Peyer's patch (tissue), 4 donors: ENCODE measurements at places on chromosomes 6 and 20. TPM values are rescaled to one million over a fixed set of nuclear protein-coding genes. Genes with fewer than 3 reads are reported as not detected.

The HLA-DQB2 gene
- total RNA-seq = not detected

DNA sequence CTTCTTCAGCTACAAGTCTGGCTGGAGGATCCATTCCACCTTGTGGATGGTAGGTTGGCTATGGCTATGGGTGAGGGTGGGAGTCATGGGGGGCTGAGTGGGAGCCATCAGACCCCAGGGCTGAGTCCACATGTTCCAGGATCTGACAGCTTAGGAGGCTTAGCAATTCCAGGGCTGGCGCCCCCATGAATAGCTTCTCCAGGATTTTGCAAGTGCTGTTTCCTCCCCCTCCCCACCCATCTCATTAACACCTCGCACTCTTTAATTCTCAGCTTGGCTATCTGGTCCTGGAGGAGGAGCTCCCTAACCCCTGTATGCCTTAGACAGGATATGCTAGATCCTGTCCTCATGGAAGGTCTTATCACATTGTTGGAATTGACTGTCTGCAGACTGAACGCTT lies 39.0 kb upstream of the ANGPT4 start:
- no peaks in the 10 kb centered on the region for H3K36me3 ChIP-seq
- H3K27ac ChIP-seq = no peak overlapping the region
- DNase-seq = no peak
- no peaks in the 10 kb centered on the region for H3K4me1 ChIP-seq
- H3K27me3 ChIP-seq = no peaks in the 10 kb centered on the region

- H3K27ac ChIP-seq = no peak overlapping the region
- DNase-seq = no peak
- H3K4me3 ChIP-seq = no peak overlapping the region
- no peaks in the 10 kb centered on the region for H3K27me3 ChIP-seq
Measured at GRCh38 chr6:166724576-166724975, 97.5 kb upstream of the RPS6KA2 start.

GRCh38 chr20:51284871-51285270 lies 257.6 kb downstream of the NFATC2 start:
- no peak overlapping the region for H3K27ac ChIP-seq
- no peaks in the 10 kb centered on the region for H3K27me3 ChIP-seq
- H3K36me3 ChIP-seq = no peaks in the 10 kb centered on the region
- no peak for DNase-seq
- no peaks in the 10 kb centered on the region for H3K4me1 ChIP-seq
- H3K4me3 ChIP-seq = no peak overlapping the region

DNA sequence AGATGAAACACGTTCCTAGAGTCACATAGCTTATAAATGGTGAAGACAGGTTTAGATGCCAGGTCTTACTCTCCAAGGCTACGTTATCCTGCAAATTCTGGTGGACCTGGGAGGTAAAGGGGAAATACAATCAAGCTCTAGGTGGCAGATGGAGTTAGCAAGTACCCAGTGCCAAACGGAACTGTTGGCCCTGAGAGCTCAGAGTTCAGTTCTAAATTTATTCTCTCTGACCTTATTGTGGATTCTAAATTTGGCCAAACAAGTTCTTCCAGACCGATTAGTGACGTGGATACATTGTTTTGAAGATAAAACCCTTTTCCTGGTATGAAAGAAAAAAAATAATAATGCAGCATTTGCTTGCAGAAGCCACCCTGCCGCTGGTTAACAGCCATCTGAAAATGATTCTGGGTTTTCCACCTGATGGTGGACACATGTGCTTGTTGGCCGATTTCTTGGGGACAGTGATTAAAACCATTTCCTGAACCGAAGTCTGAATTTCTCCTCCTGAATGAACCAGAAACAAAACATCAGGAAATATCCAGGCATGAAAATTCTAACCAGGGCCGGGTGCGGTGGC lies 32.5 kb downstream of the RIPOR3 start:
- DNase-seq = no peak
- no peak overlapping the region for H3K27ac ChIP-seq
- H3K27me3 ChIP-seq = no peaks in the 10 kb centered on the region
- H3K4me1 ChIP-seq = peaks cover 6% of the 10 kb centered on the region

The TGM2 gene
- 31.4 TPM for total RNA-seq

DNA sequence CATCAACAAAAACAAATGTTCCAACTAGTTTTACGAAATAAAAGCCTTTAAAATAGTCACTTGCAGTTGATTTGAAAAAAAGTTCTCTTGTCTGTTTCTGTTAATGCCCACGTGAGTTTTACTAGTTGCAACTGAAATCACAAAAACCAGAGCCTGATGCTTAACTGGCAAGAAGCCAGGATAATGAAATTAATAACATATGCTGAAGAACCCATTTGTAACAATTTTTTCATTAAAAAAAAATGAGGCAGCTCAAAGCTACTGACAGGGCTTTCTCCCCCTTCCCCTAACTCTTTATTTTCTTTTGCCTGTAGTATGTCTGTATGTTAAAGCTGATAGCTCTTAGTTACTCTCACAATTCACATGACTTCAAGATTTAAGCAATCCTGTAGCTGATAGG lies 132.7 kb upstream of the EYA4 start:
- H3K4me3 ChIP-seq = no peak overlapping the region
- no peaks in the 10 kb centered on the region for H3K36me3 ChIP-seq
- no peak overlapping the region for H3K27ac ChIP-seq
- H3K4me1 ChIP-seq = no peaks in the 10 kb centered on the region
- no peaks in the 10 kb centered on the region for H3K27me3 ChIP-seq

DNA sequence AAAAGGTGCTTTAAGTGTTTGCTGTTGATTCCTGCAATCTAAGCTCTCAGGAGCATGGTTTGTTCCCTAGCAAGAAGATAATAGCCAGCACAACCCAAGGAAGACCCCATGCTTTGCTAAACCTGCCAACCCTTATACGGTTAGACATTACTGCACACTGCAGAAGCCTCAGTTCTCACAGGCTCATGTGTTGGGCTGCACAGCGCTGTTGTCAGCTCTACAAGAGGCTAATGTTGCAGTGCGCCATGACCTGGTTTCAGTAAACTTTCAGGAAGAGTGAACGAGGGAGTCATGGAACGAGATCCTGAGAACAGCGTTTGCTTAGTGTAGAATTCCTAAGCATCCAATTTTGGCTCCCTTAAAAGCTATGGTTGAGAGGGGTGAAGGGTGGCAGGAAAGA lies 218.5 kb downstream of the ARHGAP18 start:
- no peaks in the 10 kb centered on the region for H3K36me3 ChIP-seq
- no peak for DNase-seq
- H3K4me3 ChIP-seq = no peak overlapping the region

DNA sequence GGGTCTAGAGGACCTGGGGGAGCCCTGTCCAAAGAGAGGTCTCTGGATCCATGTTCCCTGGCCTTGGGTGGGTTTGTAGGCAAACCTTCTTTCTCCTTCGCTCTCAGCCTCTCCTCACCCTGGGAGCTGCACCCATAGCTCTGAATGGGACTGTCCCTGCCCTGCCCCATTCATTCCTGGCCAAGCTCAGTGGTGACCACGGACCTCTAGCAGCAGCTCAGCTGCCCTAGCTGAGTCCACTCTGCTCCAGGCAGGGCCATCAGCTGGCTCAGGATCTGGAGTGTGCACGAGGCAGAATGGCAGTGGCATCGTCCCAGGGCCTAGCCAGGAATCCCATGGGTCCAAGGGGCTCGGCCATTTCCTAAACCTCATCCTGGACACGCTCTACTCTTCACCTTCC lies 5.3 kb downstream of the ULBP3 start:
- no peak overlapping the region for H3K4me3 ChIP-seq
- H3K4me1 ChIP-seq = no peaks in the 10 kb centered on the region
- H3K27me3 ChIP-seq = no peaks in the 10 kb centered on the region

The APOM gene
- not detected for total RNA-seq

The PDE10A gene
- 0.35 TPM for total RNA-seq

DNA sequence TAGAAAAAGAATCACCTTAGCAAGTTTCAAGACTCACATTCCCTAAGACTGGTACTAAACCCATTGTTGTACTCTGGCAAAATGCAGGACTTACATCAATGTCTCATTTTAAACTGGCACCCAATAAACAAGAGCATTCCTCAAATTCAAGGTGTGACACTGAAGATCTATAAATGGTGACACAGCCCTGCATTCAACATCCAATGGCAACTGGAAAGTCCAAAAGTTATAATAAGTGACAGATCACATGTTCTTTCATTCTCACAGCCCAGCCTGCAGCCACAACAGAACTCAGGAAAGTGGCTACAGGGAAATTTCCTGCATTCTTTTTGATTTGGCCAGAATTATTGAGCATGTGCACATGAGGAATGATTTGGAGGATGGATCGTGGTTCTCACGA lies 57.5 kb downstream of the MBOAT1 start:
- H3K27ac ChIP-seq = no peak overlapping the region
- no peak overlapping the region for H3K4me3 ChIP-seq
- DNase-seq = no peak
- H3K36me3 ChIP-seq = no peaks in the 10 kb centered on the region
- no peaks in the 10 kb centered on the region for H3K4me1 ChIP-seq

The LY6G6F gene
- total RNA-seq = not detected

- no peak for DNase-seq
- H3K36me3 ChIP-seq = no peaks in the 10 kb centered on the region
- H3K4me3 ChIP-seq = no peak overlapping the region
- H3K4me1 ChIP-seq = no peaks in the 10 kb centered on the region
- no peak overlapping the region for H3K27ac ChIP-seq
Measured at GRCh38 chr6:39369987-39370386, 47.5 kb upstream of the KCNK16 start.

DNA sequence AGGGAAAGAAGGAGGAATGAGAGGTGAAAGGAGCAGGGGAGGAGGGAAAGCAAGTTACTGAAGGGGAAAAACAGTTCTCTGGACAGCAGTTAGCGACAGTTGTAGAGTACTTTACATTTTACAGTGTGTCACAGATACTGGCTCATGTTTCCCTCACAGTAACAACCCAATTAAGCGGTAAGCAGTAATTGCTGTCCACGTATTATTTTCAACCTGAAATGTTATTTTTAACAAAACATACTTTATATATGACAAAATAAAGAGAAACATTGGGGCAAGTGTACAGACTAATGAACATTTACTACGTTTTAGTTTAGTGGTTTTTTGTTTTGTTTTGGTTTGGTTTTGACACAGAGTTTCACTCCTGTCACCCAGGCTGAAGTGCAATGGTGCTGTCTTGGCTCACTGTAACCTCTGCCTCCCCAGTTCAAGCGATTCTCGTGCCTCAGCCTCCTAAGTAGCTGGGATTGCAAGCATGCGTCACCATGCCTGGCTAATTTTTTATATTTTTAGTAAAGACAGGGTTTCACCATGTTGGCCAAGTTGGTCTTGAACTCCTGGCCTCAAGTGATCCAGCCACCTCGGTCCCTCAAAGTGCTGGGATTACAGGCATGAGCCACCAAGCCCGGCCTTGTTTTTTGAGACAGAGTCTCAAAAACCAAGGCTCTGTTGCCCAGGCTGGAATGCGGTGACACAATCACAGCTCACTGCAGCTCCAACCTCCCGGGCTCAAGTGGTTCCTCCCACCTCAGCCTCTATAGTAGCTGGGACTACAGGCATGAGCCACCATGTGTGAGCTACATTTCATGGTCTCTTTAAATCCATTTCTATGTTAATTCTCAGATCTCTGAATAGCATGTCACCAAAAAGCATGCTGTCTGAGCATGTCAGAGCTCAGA lies 22.6 kb upstream of the BTN3A2 start:
- no peaks in the 10 kb centered on the region for H3K36me3 ChIP-seq
- no peak for DNase-seq
- no peak overlapping the region for H3K4me3 ChIP-seq
- H3K27me3 ChIP-seq = no peaks in the 10 kb centered on the region

DNA sequence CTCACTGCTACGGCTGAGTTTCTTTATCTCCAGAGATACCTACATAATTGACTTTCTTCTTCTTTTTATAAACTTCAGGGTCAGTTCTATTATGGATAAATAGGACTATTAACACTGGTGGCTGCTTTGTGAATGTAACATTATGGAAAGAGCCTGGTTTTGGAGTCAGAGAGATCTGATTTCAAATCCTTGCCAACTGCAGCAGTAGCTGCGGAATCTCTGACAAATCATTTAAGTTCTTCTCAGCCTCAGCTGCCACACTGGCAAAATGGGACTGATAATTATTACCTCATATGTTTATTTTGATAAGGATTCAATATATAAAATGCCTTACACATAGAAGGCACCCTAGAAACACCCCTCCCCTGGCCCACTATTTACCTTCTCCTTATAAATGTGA lies 160.5 kb downstream of the BACH2 start:
- no peaks in the 10 kb centered on the region for H3K36me3 ChIP-seq
- H3K27me3 ChIP-seq = no peaks in the 10 kb centered on the region
- H3K27ac ChIP-seq = no peak overlapping the region
- no peak for DNase-seq
- no peak overlapping the region for H3K4me3 ChIP-seq
- no peaks in the 10 kb centered on the region for H3K4me1 ChIP-seq

The IP6K3 gene
- total RNA-seq = 5.8 TPM

DNA sequence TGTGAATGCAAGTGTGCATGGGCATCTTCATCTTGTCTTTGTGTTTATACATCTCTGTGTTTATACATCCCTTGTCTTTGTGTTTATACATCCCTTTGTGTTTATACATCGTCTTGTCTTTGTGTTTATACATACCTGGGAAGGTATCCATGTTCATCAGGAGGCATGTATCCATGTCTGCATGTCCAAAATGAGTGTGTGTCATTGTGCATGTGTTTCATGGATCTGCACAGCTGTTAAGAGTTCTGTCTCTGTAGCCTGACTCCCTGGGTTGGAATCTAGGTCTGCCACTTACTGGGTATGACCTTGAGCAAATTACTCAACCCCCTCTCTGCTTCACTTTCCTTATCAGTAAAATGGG lies 50.1 kb upstream of the SIRPA start:
- H3K27me3 ChIP-seq = no peaks in the 10 kb centered on the region
- H3K36me3 ChIP-seq = no peaks in the 10 kb centered on the region
- H3K4me1 ChIP-seq = peaks cover 3% of the 10 kb centered on the region

DNA sequence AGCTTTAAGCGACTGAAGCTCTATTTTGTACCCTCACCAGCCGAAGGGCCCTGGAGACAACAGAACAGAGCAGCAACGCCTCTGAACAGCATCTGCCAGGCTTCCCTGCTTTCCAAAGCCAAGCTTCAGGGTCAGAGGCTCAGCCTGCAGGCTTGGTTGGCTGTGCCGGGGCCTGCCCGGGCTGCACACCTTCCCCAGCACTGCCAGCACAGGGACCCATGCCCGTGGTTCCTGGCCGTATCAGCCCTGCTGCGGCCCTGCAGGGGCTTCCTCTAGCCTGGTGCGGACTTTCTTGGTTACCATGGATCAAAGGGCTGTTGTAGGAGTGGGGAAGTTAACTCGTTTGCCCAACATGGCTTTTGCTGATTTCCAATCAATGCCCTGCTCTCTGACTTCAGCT lies 741.4 kb upstream of the CHD6 start:
- H3K36me3 ChIP-seq = no peaks in the 10 kb centered on the region
- H3K4me3 ChIP-seq = no peak overlapping the region
- H3K27ac ChIP-seq = no peak overlapping the region
- H3K27me3 ChIP-seq = no peaks in the 10 kb centered on the region
- DNase-seq = no peak
- no peaks in the 10 kb centered on the region for H3K4me1 ChIP-seq
